ENCODE measurements at places on chromosomes 13 and 19.

- DNase-seq = peak; percentile 76
These were observed 951 bp upstream of the MTUS2 start for GRCh38 chr13:28819046-28819730.

- no peak for DNase-seq
These were observed 6.0 kb downstream of the STK24 start for GRCh38 chr13:98570929-98571372.

DNA sequence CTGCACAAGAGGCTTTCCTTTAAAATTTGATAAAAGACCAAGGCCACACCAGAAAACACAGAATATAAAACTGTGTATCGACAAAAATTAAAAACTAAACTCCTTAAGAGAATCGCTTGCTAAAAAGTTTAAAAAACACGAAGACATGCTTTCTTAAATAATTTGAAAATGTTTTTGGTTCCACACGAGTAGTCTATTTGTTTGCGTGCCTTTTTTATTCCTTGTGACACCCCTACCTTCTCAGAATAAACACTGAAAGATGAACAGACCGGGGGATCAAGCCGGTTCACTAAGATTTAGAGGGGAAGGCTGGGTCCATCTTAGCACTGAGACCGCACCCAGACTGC lies 256.4 kb upstream of the STARD13 start:
- DNase-seq = no peak

- DNase-seq = no peak
These were observed 1.6 kb upstream of the CACNG6 start for GRCh38 chr19:53989600-53990533.

DNA sequence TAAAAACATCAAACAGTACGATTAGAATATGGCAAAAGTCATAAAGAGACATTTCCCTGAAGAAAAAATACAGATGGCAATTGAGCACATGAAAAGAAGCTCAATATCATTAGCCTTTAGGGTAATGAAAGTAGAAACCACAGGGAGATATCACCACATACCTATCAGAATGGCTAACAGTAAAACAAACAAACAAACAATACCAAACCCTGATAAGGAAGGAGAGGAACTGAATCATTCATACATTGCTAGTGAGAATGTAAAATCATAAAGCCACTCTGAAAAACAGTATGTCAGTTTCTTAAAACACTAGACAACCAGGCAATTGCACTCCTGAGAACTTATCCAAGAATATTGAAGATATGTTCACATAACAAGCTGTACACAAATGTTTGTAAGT lies 1342.5 kb upstream of the SLC10A2 start:
- DNase-seq = no peak

DNA sequence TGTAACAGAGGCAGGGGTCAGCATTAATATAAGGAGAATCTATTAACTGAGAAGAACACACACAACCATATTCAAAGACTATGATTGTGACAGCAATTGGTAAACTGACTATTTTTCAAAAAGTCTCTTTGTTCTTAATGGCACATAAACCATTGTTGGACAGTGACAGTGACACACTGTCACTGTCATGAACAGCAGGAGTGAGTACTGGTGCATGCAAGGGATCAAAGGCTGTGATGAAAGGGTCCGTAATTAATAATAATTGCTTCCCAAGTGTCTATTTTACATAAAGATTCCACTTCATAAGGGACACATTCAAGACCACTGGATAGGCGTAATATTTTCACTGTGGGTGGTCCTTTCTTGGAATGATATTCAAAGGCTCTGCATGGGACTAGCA lies 50.7 kb downstream of the LHFPL6 start:
- no peak for DNase-seq

DNA sequence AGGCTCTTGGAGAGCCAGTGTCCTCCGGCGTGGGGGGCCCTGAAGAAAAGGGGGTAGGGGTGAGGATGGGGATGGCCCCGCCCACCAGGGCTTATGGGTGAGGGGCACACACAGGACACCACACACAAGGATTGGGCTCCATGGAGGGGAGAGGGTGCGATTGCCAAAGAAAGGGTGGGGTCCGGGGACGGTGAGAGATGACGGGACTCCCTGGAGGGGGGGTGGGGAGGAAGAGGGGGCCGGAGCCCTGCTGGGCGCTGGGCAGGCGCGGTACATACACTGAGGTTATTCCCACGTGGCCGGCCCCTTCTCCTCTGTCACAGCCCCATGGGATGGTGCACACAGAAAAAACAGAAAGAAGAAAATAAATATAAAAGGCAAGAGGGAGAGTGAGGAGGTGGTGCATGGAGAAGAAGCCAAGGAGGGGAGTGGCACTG lies 60.1 kb downstream of the IER2 start:
- no peak for DNase-seq

DNA sequence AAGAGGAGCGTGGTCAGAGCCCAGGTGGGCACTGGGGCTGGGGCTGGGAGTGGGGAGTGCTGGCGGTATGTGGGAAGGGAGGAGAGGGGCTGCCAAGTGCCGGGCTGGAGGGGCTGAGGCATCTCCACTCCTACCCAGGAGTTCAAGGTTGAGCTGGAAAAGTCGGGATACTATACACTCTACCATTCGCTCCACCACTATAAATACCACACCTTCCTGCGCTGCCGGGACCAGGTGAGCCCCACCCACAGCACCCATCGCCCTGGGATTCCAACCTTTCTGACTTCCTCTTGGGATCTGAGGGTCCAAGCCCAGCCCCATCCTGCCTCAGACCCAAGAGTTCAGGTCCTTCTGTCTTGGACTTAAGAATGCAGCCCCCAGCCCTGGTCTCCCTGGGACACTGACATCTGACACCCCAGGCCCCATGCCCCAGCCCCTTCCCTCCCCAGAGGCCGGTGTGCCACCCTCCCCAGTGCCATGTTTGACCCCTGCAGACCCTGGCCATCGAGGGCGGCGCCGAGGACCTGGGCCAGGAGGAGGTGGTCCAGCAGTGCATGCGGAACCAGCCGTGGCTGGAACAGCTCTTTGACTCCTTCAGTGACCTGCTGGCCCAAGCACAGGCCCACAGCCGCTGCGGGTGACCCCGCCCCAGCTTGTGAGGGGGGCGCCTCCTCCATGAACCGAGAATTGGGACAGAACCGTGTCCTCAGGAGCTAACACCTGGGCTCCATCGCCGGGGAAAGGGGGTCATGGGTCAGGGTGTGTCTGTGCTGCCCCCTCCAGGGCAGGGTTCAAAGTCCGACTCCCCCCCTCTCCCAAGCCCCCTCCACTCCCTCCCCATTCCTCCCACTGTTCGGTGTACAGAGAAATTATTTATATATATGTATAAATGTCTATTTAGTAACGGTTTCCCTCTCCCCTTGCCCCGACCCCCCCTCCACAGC lies 14.7 kb downstream of the RRAS start:
- no peak for DNase-seq

GRCh38 chr13:45781553-45782326 lies 69.8 kb downstream of the SIAH3 start:
- peak; percentile 6 for DNase-seq

DNA sequence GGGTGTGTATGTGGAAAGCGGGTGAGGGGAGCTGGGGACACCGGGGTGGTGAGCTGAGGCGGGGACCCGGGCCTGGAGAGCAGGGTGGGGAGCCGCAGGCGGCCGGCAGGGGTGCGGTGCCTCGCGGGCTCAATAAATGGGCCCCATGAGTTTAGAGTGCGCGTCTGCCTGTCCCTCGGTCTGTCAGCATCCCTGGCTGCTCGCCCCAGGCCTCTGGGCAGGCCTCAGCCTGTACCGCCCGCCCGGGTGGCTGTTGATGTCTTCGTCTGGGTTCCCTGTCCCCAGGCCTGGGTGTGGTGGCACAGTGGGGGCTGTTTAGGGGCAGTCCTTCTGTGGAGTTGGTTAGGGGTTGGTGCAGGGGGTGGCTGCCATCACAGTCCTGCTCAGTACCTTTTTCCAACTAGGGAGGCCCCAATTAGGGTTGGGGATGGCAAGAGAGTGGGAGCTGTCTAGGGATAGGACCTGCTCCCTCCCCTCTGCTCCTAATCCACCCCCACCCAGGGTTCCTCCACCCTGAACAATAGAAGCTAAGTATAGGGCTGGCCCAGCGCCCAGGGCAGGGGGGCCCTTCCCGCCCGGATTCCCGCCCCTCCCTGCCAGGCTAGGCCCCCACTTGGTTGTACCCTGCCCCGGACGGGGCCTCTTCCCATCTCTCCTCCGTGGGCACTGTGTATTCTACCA lies 12.2 kb downstream of the CIC start:
- DNase-seq = peak; percentile 47

DNA sequence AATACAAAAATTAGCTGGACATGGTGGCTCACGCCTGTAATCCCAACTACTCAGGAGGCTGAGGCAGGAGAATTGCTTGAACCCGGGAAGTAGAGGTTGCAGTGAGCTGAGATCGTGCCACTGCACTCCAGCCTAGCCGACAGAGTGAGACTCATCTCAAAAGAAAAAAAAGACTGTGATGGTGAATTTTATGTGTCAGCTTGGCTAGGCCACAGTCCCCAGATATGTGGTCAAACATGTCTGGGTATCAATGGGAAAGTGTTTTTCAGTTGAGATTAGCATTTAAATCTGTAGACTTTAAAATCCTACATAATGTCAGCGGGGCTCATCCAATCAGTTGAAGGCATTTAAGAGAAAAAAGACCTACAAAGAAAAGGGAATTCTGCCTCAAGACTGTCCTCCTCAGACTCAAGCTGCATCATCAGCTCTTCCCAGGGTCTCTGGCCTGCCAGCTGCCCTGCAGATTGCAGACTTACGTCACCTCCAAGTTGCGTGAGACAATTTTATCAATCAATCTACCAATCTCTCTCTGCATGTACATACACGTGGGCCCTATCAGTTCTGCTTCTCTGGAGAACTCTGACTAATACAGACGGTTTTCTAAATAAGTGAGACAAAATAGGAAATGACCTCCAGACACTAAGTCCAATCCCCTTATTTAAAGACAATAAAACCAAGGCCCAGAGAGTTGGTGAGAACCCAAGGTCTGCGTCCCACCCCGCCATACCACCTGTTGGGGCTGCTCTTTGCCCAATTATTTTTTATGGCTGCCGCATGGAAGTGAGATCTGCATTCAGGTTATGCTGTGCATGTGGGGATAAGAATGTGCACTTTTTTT lies 99.2 kb downstream of the ABCC4 start:
- DNase-seq = no peak

DNA sequence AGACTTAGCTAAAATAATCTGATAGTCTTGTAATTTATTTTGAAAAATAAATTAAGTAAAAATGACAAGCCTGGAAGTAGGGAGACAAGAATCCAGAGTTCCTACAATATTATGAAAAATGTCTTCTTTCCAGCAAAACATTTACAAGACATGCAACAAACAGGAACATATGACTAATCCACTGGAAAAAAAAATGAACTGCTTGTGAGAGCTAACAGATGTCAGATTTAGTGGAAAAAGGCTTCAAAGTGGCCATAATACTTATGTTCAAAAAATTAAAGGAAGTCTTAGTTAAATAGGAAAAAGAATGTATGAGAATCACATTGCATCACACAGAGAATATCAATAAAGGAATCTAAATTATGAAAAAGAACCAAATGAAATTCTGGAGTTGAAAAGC lies 2082.0 kb upstream of the PCDH20 start:
- no peak for DNase-seq

GRCh38 chr13:39023761-39024160 lies 14.1 kb downstream of the PROSER1 start:
- no peak for DNase-seq

DNA sequence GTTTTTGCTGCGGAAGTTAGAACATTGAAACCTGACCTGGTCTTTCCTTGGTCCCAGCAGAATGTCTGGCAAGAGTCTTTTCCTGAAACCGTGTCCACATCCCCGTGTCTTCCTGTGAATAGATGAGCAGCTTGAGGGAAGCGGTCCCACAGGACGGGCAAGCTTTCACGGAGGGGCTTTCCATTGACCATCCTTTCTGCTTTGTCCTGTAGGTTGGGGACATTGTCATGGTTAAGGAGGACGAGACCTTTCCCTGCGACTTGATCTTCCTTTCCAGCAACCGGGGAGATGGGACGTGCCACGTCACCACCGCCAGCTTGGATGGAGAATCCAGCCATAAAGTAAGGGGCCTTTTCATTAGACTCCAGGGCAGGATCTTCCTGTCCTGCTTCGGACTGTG lies 126.0 kb downstream of the ATP11A start:
- DNase-seq = no peak

- no peak for DNase-seq
These were observed 593.5 kb downstream of the KCTD12 start for GRCh38 chr13:76292726-76293125.

DNA sequence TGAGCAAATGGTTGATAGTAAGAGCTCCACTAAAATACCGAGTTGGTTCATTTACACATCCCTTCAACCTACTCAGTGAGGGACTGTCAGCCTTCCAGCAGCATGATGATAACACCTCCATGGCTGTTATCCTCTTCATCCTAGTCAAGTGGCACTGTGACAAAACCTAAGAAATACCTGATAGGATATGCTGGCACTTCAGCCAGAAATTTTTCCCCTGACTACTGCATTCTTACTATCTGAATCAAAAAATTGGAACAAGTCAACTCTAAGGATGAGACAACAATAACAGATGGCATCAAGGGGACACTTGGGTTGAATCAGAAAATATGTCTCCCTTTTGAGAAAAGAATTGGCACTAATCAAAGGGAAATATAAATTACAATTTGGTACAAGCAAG lies 193.9 kb downstream of the KCTD12 start:
- DNase-seq = no peak

- DNase-seq = no peak
These were observed 985.6 kb downstream of the SLITRK5 start for GRCh38 chr13:88656751-88657150.

- DNase-seq = peak; percentile 74
These were observed 2.3 kb upstream of the SLC25A15 start for GRCh38 chr13:40787062-40787461.

DNA sequence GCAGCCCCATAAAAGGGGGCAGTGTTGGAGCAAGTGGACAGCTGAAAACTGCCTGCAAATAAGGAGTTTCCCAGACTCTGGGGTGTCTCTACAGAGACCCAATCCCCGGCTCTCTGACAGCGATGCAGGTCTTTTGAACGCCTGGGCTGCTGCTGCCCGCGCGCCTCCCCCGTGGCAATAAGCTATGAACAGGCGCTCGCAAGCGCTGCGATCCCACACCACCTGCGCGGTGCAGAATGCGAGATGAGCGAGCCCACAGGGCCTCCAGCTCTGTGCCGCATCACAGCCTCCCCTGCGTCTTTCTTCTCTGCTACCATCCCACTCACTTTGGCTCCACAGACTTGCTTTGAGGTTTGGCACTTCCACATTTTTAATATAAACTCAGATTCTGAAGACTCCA lies 62.3 kb downstream of the KCTD15 start:
- DNase-seq = no peak
